Activated T-cell treated with anti-CD3 and anti-CD28 coated beads, Interleukin-2, amount 50 U/mL, for 4 hours (primary cell): ENCODE measurements at places on chromosomes 3 and 15.

- DNase-seq, result no peak
Observed at GRCh38 chr3:56773986-56774385, 27.8 kb downstream of the ARHGEF3 start.

GRCh38 chr15:69015591-69015990 is 1.1 kb downstream of the NOX5 start:
- DNase-seq, result no peak

- DNase-seq, result no peak
Observed at GRCh38 chr3:171384101-171384891, 75.9 kb downstream of the TNIK start.

DNA sequence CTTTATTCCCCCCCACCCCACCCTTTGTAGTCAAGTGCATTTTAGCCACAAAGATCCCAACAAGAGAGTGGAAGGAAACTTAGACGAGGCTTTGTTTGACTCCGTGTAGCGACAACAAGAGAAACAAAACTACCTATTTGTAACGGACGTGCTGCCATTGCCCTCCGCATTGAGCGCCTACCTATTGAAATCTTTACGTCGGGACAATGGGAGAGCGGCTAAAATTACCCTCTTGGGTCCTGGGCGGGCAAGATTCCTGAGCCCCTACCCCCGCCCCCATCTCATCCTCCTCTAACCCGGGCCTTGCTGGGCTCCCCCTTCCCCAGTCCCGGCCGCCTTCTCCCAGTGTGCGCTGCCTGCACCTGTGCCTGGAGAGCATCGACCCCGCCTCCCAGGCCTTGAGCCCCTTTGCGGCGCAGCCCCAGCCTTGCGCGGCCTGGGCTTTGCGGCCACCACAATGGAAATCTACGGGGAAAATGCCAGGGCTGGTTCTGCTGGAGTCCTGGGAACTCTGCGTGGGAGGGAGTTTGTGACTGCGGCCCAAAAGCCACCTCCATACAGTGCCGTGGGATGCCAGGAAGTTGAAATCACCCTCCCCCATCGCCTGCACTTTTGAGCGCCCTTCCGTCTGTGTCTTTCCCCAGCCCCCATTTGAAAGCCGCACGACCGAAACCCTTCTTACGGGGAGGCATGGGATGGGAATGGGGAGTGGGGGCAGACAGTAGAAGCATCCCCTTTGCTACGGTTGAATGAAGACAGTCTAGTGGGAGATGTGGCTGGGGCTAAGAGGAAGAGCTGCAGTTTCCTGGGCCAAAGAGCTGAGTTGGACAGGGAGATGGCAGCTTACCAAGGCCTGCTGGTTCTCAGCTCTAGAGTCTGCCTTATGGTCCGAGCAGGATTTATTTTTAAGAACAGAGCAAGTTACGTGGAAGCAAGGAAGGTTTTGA is 1.1 kb upstream of the SOX2 start:
- no peak for DNase-seq

GRCh38 chr15:36284911-36285310 is 294.5 kb upstream of the CDIN1 start:
- DNase-seq, result no peak

DNA sequence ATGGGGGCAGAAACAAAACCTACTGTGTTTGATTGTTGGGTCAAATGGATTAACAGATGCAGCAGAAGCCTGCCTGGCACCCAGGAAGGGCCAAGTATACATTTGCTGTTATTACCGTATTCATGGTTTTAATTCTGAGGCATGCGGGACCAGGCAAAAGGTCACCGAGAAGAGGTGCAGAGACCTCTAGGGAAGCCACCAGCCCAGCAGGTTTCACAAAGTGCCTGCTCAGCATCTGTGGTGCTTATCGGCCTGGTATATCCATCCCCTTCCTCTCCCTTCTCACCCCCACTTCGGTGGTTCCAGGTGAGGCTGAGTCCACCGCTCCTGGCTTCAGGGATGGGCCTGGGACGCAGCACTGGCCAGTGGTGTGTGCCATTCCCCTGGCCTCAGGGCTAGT is 13.1 kb downstream of the TPRA1 start:
- DNase-seq, result no peak

DNA sequence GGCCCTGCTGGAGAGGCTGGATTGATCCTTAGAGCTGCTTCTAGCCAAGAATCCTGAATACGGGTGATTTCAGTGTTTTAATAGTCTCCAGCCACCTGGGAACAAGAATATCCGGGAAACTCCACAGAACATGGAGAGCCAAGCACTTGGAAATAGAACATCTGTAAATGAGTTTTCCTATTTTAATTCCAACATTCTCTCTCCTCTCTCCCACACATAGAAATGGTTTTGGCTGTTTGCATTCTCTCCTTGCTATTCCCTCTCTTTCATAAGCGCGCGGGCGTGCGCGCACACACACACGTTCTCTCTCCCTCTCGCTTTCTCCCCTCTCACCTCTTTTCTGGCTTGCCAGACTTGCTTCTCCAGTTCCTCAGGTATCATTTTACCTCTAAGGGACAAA is 50.6 kb downstream of the GADL1 start:
- no peak for DNase-seq
